ENCODE measurements at places on chromosomes 13 and 19.

DNA sequence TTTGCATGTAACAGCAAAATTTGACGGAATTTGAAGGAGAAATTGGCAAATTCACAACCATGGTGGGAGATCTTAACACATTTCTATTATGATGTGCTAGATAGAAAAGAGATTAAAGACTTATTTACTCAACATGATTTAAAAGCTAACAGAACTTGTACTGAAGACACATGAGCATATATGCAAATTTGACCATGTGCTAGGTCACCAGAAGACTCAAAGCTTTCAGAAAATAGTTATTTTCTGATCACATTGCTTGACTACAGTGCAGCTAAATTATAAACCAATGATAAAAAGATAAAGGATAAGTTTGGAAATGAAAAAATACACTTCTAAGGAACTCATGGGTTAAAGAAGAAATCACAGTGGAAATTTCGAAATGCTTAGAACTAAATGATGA lies 9.1 kb downstream of the GPR183 start:
- DNase-seq = no peak

GRCh38 chr13:114177245-114178010 lies 1.6 kb upstream of the CFAP97D2 start:
- no peak for DNase-seq

DNA sequence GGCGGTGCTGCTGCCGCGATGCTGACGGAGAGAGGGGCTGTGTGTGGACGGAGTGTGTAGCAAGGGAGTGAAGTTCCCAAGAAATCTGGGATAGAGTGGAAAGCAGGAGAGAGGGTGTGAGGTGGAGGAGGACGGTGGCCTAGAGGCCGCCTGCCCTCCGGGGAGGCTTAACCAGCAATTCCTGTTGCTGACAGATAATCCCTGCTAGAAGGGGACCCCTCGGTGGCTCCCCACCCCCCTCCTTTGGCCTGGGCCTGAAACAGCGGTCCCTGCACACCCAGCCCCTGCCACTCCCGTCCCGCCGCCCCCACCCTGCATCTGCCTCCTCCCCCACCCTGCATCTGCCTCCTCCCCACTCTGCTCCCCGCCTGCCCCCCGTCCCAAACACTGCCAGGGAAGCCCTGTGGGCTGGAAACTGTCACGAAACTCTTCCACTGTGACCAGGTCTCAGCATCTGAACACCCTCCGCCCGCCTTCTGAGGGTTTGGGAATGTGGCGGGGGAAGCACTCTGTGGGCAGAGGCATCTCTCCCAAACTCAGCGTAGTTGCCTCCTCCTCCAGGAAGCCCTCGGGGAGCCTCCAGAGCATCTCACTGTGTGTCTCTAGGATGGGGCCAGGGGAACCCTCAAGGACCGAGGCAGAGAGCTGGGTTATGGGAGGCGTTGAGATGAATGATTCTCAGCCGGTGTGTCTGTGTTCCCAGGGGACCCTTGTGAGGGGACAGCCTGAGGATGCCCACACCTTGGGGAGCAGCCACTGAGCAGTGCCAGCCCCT lies 17.1 kb upstream of the MATK start:
- no peak for DNase-seq

- DNase-seq = peak; percentile 69
These were observed 8.3 kb downstream of the TNFRSF19 start for GRCh38 chr13:23578411-23579071.

- peak; percentile 68 for DNase-seq
These were observed 240.3 kb downstream of the LMO7 start for GRCh38 chr13:75876142-75877050.

- no peak for DNase-seq
These were observed 22.9 kb upstream of the FRY start for GRCh38 chr13:32008518-32009175.

All from NCI-H1930 (cell line).